Thymus (tissue), 14 donors: ENCODE measurements at places on chromosomes 16 and 17. TPM values are rescaled to one million over a fixed set of nuclear protein-coding genes. Genes with fewer than 3 reads are reported as not detected.
A peak's percentile ranks its signal among the peaks of the same experiment; 100 is the strongest.

GRCh38 chr17:68035131-68035522, 408 bp upstream of the KPNA2 start:
- peak; percentile 96 for DNase-seq

- no peak for DNase-seq
These were observed 90.3 kb downstream of the SNX29 start for GRCh38 chr16:12066823-12067222.

DNA sequence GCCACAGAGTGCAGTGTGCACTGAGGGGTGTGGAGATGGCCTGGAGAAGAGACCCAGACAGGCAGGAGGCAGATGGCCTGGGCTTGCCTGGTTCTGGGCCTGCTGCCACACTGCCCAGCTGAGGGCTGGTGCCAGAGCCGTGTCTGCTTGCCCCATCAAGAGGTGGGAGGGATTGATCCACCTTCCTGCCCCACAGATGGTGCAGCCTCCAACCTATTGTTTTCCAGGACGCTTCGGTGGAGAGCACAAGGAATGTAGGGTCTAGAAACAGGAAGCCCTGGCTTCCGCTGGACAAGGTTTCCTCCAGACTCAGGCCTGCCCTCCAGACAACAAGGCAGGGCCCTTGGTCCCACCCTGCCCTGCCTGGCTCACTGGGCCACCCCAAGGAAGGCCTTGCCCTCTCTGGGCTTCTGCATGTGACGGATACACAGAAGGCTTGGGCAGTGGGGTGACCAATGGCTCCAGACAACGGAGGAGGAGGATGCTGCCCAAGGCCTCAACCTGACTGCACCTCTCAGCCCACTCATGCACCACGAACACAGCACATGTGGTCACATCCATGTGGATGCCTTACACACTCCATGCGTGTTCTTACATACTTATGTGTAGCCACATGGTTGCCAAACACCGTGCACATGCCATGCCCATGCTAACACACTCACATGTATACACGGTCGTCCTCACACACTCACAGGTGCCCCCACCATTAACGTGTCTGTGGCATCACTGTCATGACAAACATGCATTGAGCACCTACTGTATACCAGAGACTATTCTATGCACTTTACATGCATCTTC, 6.5 kb upstream of the CDH5 start:
- no peak for DNase-seq

DNA sequence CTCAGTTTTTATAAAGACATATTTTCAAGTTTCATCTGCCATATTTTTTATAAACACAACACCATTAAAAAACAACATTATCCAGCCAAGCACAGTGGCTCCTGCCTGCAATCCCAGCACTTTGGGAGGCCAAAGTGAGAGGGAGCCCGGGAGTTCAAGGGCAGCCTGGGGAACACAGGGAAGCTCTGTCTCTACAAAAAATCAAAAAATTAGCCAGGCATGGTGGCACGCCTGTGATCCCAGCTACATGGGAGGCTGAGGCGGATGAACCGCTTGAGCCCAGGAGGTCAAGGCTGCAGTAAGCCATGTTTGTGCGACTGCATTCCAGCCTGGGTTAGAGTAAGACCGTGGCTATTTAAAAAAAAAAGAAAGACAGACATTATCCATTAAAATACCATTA, 17.2 kb upstream of the NTAN1 start:
- no peak for DNase-seq

DNA sequence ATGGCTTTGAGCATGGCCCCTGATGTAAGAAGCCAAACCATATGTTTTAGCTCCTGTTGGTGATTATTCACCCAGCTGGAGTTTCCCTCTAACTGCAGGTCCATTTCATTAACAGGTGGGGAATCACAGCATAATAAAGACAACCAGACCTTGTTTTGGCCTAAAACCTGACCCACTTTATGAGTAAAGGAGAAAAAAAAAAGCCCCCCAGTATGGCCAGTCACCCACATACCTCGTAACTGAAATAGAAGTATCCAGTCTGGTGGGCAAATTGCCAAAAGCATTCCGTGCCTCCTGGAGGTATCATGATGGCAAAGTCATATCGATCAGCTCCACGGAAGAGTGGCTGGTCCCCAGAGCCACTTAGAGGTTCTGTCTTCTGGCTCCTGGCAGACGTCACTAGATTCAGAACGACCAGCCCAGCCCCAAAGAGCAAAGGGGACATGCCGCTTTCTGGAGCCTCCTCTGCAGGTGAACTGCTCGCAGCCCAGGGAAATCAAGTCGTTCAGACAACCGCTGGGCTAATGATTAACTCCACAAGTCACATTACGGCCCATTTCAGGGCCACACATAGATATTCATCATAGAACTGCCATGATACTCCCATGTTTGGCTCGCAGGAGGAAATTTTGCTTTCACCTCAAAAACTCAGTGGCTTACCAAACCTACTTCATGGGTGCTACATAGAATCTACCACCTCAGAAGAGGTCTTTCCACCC, at the start of gene TMED6:
Gene TMED6, minus strand, starts transcription at position 478 of the 719 bp plus-strand sequence. Its CDS starts 33 bp downstream, at position 445.
- no peak for DNase-seq

DNA sequence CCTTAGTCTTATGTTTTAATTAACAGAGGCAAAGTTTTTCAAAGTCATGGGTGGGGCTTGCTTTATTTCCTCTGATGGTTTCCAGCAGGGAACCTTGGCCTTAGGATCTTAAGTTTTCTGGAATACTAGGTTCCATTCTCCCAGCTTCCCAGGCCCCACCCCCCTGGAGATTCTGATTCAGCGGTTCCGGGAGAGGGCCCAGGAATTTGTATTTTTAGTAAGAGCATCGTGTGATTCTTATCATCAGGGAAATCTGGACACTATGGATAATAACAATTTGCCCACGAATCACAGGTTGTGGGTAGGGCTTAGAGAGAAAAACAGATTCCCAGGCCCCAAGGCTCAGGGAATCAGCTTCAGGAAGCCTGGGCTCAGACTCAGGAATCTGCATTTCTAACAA, 263.6 kb downstream of the NTN1 start:
- DNase-seq: no peak

The ENPP7 gene
- 0.09 TPM for polyA plus RNA-seq

DNA sequence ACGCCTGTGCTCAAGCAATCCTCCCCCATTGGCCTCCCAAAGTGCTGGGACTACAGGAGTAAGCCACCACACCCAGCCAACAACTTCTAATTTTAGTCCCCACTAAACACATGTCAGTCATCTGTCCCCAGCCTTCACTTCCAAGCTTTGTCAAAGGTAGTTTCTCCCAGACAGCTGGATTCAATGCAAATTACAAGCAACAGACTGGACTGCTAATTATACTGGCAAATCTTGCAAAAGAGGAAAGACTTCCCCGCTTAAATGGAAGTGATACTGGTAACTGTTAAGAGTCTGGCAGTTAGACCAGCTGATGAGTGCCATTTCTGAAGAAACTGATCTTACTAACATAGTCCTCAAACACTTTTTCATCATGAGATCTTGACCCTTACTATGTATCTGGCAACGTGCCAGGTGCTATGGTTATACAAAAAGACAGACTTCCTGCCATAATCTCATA, 8.2 kb upstream of the GGA2 start:
- no peak for DNase-seq

The MYH8 gene
- polyA plus RNA-seq: 1.4 TPM

DNA sequence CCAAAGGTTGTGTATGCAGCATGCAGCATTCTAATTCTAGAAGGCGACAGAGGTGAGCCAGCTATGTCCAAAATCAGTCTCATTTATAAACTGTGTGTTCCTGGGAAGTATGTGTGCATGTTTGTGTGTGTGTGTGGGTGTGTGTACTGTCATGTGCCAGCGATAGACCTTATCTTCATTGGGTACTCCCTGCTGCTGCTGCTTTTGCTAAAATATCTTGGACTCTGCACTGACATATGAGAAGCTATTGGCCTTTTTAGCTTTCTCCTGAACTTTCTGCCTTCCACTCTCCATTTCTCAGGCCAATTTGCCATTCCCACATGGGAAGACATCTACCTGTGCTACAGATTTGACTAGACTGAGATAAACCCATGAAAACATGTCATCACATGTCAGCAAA, 2.0 kb upstream of the LPO start:
- DNase-seq: no peak

DNA sequence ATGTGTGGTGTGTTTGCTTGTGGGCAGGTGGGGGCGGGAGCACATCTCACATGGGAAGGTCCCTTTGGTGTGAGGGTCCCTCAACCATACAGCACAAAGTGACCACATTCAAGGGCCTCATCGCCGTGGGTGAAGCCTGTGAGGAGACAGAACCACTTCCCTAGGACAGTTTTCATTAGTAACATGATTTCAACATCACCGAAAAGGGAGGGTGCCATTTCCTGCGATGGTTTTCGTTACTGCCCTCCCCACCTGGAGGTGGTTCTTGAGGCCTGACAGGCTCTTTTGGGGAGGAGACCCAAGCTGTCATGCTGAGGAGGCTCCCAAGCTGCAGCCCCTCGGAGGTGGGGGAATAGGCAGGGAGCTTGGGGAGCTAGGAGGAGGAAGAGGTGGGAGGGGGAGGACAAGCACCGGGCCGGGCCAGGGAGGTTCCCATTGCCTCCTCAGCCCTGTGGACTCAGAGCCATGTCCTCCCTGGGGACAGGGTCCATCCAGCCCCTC, 9.5 kb downstream of the CD300LB start:
- no peak for DNase-seq

DNA sequence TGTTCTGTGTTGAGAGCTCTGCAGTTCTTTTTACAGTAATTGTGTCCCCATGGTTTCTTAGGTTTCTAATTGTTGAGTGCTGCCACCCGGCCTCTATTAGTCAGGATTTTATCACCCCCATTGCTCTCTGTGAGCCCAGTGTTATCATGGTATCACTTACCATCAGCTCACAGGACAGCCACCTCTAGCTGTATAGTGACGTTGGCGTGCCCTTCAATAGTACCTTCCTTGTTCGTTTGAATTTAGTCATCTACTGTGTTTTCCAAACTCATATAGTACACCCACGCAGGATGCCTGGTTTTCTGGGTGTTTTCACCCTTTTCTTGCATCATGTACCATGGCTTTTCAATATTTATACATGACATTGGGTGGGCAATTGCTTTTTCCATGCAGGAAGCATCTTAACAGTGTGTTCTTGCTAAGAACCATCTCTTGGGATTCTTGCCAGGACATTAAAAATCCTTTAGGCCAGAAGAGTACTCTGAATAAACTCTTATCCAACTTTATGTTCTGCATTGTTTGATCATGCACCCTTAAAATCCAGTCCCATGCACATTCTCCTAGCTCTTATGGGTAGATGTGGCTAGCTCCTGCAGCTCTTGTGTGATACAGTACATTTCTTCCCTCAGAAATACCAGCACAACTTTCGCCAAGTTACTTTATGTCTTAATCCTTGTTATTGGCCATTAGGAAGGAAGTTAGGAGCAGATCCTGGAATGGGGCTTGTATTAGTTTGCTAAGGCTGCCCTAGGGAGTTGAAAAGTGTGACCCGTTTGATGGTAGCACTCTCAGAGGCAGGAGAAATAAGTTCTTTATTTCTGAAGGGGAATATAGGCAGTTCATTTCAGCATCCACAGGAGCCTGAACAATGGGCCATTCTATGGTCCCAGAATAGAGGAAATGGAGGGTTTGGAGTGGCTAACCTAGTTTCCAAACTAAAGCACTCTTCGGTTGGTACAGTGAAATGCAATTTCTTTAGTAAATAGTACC, 11.3 kb upstream of the ABCA10 start:
- DNase-seq: no peak

DNA sequence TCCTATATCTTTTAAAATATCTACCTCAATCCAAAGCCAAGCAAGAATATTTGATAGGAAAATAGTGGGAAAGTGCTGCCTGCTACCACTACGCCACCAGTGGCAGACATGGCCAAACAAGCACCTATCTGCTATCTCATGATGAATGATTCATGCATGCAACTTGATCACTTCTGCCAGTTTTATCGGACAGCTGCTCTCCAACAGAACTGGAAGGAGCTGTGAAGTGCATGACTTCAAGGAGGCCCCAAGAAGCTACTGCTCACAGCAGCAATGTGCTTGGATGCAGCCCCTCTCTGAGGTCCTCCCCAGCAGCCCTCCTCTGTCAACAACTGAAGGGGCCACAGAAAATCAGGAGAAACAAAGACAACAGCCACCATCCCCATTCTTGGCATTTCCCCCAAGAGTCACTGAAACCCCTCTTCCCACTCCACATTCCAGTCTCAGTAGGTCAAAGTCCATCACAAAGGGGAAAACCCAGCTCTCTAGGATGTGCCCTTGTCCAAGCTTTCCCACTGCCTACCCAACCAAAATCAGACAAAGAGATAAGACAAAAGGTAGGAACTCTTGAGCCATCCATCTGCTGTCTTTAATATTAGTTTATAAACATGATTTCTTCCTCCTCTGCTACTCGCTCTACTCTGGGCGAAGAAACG, 215.3 kb downstream of the C16orf78 start:
- DNase-seq: no peak

GRCh38 chr17:55356434-55357328, 65.0 kb downstream of the MMD start:
- peak; percentile 37 for DNase-seq

GRCh38 chr17:71845337-71845736, 275.5 kb upstream of the SOX9 start:
- DNase-seq: no peak

The MYH2 gene
- polyA plus RNA-seq: 0.18 TPM

GRCh38 chr16:50550866-50551641, 2.9 kb downstream of the NKD1 start:
- no peak for DNase-seq

GRCh38 chr17:7988750-7989178, 13.7 kb upstream of the GUCY2D start:
- DNase-seq: peak; percentile 84

GRCh38 chr17:40576113-40576740, 11.0 kb upstream of the CCR7 start:
- no peak for DNase-seq

- DNase-seq: no peak
These were observed 34.6 kb upstream of the CCDC182 start for GRCh38 chr17:57779706-57780105.

The CCL8 gene
- polyA plus RNA-seq: 2.9 TPM

The ACSM2A gene
- polyA plus RNA-seq: 0.21 TPM

The CRHR1 gene
- polyA plus RNA-seq: 0.32 TPM

- DNase-seq: no peak
These were observed 285.3 kb downstream of the FOXL1 start for GRCh38 chr16:86863609-86864008.

GRCh38 chr17:61168506-61168905, 231.1 kb upstream of the TBX2 start:
- no peak for DNase-seq
